ENCODE measurements at places on chromosomes 5 and 9.

DNA sequence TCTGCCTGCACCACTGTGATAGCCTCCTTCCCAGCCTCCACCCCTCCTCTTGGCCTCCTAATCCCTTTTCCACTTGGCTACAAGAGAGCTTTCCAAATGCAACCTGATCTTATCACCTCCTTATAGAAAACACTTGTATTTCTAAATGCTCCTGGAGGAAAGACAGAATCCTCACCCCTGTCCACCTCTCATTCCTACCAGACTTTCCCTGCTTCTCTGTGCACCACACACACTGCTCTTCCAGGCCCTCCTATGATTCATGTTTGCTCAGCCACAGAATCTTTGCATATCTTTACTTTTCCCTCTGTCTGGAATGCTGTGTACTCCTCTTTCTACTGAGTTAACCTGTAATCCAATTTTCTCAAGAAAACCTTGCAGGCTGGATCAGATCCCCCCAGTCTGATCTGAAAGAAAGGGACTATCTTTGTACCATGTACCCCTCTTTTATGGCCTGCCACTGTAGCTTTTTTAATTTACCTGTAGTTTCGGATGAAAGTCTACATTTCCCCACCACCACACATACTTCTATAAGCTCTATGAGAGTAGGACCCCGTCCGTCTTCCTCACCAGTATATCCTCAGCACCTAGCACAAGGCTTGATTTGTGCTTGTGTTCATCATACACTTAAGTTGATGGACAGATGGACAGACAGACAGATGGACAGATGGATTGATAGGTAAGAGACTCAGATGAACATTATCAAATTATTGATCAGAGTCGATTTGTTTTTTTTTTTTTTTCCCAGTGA lies 95.3 kb downstream of the GALNT10 start:
- DNase-seq = no peak

DNA sequence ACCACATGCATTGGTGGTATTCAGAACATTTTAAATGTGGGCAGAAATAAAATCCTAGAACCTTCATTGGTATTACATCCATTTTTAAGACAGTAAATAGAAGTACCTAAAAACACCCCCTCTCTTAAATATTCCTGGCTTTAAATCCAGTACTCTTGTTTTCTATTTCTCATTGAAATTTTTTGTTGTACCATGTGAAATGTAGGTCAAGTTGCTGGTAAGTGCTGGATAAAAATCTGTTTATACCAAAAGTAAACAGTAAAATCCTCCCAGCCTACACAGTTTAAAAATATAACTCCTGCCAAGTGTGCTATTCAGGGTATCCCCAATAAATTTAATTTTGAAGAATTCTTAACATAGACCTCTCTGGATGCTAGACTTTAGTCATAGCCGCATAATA lies 75.0 kb upstream of the FST start:
- DNase-seq = no peak

DNA sequence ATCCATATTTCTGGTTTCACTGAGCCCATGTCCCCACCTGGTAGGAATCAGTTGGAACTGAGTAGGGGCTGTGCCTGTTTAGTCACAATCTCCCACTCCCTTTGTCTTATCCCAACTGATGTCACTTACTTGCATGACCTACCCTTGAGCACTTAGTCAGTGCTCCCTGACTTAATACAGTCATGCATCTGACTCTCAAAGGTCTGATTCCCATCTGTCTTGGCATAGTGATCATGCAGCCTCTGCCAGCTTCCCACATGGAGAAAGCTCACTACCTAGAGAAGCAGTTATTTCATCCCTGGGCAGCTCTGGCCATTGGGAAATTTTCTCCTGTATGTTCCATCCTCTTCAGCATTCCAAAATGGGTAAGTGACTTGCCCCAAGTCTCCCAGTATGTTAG lies 24.8 kb downstream of the ABLIM3 start:
- no peak for DNase-seq

DNA sequence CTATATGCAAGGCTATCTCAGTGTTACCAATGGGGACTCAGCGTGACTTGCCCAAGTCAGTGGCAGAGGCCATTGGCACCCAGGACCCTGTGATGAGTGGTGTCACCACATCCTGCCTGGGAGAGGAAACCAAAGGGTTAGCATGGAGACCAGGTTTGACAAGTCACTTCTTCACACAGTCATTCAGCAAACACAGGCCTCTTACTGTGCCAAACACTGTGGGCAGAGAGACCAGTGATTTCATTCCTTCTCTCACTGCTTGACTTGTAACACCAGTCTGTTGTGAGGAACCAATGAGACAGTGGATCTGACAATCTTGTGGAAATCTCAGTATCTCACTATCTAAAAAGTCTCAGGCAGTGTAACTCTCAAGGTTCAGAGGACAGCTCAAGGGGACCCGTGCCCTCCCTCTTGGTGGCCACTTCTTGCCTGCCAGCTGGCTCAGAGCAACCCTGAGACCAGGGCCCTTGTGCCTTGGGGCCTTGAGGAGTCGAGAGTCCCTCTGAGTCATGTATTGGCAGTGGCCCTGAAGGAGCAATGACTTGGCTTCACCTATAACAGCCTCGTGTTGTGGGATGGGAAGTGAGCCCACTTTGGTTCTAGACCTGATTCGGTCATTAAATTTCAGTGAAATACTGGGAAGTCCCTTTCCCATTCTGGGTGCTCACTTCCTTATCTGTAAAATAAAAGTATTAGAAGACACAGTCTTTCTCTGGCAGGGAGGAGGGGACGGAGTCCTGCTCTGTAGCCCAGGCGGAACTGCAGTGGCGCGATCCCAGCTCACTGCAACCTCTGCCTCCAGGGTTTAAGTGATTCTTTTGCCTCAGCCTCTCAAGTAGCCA lies 1.6 kb downstream of the FABP6 start:
- DNase-seq = no peak

GRCh38 chr5:160229190-160229742 lies at the start of gene FABP6:
TSS of gene FABP6 (plus strand) at chr5:160229506. CDS start at chr5:160229558, 52 bp downstream.
- DNase-seq = no peak

- no peak for DNase-seq
These were observed 29.8 kb upstream of the ENHO start for GRCh38 chr9:34552606-34552981.

DNA sequence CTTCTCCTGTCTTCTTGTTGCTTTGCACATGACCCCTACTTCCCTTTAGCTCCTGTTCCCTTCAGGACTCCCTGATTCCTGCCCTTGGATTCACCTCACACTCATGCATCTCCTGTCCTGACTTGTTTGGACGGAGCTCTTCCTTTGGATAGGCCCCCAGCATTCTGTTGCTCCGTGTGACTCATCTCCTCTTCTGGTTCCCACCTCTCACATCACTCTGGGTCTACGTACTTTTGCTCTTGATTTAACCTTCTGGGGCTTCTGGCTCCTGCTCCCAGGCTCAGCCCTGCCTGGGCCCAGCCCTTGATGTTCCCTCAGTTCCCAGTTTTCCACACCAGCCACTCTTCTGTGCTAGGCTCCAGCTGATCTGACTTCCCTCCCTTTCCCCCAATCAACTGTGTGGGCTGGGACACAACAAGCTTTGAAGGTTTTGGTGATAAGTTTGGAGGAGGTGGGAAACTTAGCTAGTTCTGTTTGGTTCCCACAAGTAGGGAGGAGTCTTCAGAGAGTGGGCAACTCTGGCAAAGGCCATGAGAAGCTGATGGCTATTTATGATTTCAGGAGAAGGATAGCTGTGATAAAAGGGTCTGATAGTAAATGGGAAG lies 331.5 kb downstream of the ARHGEF28 start:
- DNase-seq = no peak

GRCh38 chr5:57842364-57843058 lies 359.9 kb upstream of the ACTBL2 start:
- DNase-seq = no peak

- DNase-seq = no peak
These were observed 80.1 kb upstream of the PLPP6 start for GRCh38 chr9:4581861-4582565.

DNA sequence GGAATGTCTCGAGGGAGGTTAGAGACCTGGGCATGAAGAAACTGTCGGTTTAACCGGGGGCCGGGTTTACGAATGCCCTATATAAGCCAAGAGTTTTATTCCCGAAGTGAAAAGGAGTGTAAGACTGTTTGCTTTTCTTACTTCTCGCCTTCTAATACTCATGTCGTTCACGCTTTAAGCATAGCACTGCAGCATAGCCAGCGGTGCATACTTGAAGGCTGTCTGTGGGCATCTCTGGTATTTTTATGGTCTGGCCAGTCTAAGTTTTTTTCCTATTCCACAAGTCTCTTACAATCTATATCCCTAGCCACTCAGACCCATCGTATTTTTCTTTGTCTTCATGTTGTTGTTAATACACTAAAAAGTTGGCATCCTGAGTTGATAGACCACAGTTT lies 1.2 kb downstream of the UHRF2 start:
- no peak for DNase-seq

DNA sequence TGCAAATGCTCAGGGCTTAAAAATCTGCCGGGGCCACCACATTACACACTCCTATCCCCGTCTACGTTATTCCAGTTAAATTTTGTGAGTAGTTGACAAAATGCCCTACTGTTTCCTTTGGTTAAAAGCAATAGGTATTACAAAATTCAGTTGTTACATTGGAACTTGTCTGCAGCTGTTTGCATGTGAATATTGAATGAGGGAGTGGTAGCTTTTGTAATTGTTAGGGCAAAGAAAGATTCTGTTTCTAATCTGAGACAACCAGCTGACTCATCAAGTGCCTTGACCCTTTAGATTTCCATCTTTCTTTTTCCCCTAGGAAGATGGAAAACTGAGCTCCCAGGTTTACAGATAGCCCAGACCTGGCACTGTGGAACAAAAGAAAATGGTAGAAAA lies 30.2 kb downstream of the MAML1 start:
- no peak for DNase-seq

GRCh38 chr5:169299663-169300467 lies 1.1 kb downstream of the SLIT3 start:
- DNase-seq = no peak

DNA sequence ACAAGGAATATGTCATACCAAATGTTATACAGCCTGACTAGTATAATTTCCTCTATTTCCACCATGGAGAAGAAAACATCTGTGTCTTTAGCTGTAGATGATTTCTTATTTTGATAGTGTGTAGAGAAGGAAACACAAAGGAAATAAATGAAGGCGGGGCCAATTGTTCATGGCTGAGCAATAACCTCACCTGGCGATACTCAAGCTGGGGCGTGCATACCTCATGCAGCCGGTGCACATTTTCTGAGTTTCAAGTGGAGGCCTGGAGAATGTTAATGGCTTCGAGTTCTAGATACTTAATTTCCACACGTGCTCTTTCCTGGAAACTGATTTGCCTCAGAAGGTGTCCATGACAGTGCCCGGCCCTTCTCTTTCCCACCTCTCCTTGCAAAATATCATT lies 127.4 kb upstream of the TAF11L2 start:
- DNase-seq = no peak

- no peak for DNase-seq
These were observed 148.1 kb downstream of the PDE4D start for GRCh38 chr5:59745415-59745863.

DNA sequence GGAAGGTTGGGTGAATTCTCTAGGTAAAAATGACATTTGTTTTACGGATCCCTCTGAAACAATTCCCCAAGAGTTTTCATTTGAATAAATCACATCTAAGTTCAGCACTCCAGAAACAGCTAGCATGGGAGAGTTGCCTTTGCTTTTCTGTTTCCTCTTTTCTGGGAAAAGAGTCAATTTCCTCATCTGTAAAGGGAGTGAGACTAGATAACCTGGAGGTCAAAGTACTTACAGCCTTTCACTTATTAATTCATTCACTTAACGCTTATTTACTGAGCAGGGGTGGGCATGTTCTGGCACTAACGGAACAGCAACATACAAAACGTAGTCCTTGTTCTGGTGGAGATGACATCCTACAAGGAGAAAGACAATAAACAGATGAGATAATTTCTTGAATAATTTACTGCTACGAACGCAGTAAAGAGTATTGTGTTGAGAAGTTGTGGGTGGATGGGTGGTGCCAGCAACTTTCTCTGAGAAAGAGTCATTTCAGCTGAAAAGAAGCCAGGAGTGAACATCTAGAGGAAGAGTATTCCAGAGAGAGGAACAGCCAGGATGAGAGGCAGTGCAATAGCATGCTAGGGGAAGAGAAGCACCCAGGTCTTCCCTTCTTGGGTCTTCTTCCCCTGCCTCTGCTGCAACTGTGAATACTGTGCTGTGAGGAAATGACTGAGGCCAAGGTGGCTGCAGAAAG lies 335.6 kb downstream of the ZSWIM6 start:
- no peak for DNase-seq

GRCh38 chr5:127910307-127910956 lies 173.1 kb upstream of the SLC12A2 start:
- no peak for DNase-seq

- DNase-seq = no peak
These were observed 9.3 kb downstream of the CSNK1A1 start for GRCh38 chr5:149541893-149542292.

DNA sequence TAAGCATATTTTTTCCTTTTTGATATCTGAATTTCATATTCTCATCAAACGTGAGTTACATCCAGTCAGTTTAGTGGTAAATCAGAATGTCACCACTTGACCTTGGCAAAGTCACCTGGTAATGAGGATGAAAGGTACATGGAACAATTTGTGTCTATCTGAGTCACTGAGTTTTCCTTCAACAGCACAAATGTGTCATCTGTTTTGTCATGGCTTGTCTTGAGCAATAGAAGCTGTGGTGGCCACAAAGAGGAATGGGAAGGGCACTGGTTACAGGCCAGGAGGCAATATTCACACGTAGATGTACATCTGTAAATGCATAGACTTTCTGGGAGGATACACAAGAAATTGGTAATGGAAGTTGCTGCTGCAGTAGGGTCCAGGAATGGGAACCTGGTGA lies 8.4 kb upstream of the ZNF474 start:
- no peak for DNase-seq

DNA sequence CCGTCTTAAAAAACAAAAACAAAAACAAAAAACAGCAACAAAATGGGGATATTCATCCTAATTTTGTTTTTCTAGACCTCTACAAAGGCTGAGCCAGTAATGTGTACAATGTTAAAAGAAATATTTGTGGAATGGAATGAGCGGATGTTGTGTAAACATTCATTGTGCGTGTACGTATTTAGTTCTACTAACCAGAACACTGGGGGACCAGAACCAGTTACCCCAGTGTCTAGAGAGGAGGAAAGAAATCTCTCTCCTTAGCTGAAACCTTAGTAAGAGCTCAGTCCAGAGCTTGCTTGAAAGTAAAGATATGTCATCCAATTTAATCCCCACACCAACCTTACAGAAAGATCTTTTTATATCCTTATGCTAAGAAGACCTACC lies 106.7 kb upstream of the CPEB4 start:
- DNase-seq = no peak

DNA sequence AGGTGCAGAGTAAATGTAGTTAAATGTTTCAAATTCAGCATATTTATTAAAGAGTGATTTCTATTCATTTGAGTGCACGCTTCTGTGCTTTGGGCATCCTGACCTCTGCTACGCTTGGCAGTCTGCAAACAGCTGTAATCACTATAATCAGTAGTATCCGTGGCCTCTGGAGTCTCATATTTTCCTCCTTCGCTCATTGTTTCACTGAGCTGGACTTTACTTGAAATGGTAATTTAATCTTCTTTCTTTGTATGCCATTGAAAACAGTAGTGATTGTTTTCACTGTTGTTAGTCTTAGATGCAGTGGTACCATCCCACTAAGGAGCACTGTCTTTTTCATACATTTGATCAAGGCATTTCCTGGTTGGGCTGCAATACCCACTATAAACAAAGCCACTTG lies 43.5 kb upstream of the CAVIN4 start:
- DNase-seq = no peak
